ENCODE measurements at places on chromosomes 4 and X.

DNA sequence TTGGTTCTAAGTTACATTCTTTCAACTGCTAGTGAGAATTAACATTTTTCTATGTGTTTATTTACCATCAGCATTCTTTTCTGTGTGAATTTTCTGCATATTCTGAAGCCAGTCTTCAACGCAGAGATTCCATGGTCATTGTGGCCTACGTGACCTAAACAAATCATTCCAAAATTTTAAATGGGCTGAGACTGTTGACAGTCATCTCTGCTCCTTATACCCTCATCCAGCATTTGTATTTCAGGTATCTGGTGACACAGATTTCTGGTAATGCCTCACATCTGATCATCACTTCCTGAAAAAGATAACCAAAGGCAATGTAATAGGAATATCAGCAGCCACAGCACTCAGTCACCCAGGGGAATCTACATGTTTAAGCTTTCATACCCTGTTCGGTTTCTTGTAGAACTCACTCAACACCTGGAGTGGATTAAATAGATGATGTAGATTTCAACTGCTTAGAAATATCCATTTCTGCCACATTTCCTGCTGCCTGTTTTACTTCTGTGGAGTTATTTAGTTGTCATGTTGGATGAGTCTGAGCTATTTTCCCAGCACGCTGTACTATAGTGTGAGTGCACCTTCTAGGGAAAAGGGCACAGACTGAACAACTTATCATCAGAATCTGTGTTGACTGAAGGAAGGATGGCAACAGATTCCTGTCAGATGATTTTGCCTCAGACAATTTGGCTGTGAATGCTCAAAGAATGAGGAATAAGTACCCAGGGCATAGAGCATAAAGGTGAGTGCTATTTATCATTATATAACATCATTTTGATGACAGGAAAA lies 73.0 kb upstream of the HPGD start:
- DNase-seq: no peak

DNA sequence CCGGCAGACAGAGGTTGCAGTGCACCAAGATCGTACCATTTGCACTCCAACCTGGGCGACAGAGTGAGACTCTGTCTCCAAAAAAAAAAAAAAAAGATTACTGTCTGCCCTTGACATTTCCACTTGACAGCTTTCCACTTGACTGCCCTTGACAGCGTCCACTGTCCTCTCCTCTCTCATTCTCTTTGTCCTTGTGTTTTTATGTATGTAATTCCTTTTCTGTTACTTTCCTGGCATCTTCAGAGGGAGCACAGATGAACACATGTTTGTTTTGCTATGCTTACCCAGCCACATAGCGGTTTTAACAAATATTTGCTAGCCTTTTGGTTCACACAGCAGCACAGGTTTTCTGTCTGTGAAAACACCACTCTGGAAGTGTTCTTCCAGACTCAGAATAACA lies 26.2 kb downstream of the SYAP1 start:
- no peak for DNase-seq

DNA sequence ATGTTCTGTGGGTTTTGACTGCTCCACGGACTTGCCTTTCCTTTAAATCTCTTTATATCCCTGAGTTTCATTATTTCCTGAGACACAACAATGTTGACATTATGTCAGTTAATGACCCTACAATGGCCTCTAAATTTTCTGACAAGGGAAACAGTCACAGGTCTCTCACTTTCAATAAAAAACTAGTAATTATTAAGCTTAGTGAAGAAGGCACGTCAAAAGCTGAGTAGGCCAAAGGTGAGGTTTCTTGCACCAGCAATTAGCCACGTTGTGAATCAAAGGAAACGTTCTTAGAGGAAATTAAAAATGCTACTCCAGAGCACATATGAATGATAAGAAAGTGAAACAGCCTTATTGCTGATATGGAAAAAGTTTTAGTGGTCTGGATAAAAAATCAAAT lies 930.2 kb upstream of the GRID2 start:
- no peak for DNase-seq

DNA sequence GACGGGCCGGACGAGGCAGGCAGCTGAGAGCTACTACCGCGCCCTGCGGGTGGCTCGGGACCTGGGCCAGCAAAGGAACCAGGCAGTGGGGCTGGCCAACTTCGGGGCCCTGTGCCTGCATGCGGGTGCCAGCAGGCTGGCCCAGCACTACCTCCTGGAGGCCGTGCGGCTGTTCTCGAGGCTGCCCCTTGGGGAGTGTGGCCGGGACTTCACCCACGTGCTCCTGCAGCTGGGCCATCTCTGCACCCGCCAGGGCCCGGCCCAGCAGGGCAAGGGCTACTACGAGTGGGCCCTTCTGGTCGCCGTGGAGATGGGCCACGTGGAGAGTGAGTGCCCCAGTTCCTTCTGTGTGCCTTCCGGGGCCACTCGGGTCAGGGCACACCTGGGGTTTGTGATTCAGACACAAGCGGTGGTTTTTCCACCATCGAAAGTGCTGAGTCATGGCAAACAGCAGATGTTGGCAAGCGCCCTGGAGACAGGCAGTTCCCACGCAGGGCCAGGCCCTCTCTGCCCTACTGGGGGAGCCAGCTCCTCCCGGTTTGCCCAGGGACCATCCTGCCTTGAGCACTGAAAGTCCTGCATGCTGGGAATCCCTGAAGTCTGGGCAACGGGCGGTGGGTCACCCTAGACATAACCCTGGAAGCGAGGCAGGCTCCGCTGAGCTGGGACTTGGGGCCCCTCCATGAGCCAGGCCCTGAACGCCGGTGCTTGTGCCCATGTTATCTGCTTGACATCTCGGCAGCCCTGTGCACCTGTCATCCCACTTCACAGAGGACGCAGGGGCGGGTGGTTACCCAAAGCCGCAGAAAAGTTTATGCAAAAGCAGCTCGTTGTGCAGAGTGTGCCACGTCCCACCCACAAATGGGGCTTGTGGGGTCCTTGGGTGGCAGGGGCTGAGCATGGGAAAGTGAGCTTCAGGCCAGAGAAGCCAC lies 29.5 kb downstream of the SH3TC1 start:
- DNase-seq: peak; percentile 85

- no peak for DNase-seq
Observed at GRCh38 chr4:122086338-122087065, 65.6 kb upstream of the BLTP1 start.

DNA sequence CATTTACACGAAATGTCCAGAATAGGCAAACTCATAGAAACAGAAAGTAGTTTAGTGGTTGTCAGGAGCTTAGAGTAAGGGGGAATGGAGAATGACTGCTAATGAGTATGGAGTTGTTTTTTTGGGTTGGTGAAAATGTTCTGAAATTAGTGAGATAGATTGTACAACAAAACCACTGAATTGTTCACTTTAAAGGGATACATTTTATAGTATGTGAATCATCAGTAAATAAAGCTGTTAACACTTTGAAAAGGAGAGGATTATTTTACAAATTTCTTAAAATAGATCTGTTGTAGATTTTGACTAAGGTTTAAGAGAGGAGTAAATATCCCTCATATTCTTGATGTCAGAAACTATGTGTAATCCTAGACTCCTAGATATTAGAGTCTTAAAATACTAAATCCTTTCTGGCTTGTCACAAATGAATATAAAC lies 82.7 kb downstream of the RAPGEF2 start:
- no peak for DNase-seq

DNA sequence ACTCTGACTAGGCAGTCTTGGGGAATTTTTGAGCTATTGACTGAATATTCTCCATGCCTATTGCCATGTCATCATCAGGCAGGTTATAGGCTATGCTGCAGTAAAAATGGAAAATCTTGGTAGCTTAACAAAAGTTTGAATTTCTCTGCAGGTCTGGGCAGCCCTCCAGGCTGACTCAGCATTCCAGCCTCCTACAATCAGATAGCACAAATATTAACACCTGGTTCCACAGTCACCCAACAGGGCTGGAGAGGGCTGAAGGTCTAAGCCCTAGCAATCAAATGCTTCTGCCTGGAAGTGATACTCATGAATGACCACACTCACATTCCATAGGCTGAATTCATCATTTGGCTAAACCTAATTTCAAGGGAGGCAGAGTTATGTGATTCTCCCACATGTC lies 9.6 kb upstream of the PPP3CA start:
- DNase-seq: peak; percentile 88

- DNase-seq: no peak
Observed at GRCh38 chr4:141126769-141127168, 6.5 kb downstream of the RNF150 start.

- DNase-seq: peak; percentile 78
Observed at GRCh38 chr4:140851032-140851636, 94.9 kb upstream of the TBC1D9 start.

Measured in fibroblast of pulmonary artery (primary cell).